T-helper 2 cell treated with Interferon-gamma antibody and Interleukin-4, amounts not matched to agents 5 μg/mL and 100 μg/mL, for 36 hours (primary cell): ENCODE measurements at places on chromosomes 7 and 10.

DNA sequence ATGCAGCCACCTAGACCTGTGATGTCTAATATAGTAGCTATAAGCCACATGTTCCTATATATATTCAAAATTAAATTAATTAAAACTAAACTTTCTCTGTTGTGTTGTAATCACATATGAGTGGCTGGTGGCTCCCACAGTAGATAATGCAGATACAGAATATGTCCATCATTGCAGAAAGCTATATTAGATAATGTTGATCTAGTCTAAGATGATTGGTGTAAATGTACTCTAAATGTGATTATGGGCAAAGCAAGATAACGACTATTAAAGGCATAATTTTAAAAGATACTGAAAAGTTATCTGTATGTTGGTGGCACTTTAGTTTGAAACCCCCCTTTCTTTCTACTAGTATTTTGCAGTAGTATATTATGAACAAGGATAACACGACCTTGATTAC lies 5.7 kb upstream of the HGF start:
- DNase-seq: no peak

- peak; percentile 23 for DNase-seq
Observed at GRCh38 chr7:40700653-40701421, 566.0 kb downstream of the SUGCT start.

GRCh38 chr7:47045207-47046051 lies 536.5 kb downstream of the TNS3 start:
- no peak for DNase-seq

DNA sequence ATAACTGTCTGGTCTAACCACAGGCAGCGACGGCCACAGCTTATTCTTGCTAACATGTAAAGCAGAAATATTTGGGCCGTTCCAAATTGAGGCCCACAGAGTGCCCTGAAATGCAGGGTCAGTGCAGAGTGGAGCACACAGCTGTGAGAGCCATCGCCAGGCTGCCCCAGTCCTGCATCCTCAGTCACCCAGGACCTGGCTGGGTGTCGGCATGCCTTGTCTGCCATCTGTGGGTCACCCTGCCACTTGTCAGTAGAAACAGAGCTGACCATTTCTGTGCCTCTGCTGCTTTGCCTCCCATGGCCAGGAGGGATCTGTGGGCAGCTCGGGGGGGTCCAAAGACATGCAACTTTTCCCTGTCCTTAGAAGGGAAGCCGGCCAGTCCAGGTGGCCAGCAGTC lies 57.3 kb upstream of the BTBD16 start:
- DNase-seq: no peak

DNA sequence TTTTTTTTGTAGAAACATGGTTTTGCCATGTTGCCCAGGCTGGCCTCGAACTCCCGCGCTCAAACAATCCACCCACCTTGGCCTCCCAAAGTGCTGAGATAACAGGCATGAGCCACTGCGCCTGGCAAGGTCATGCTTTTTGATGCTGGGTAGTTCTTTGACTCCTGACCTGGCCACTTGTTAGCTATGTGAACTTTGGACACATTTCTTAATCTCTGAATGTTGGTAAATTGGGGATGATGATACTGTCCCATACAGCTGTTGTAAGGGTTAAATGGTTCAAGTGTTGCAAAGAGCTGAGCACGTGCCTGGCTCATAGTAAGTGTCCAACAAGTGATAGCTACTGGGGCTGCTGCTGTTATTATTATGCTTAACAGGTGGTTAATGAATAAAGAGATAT lies 2.3 kb downstream of the ZNHIT1 start:
- DNase-seq: no peak
